ENCODE measurements at places on chromosomes 7 and 10.

DNA sequence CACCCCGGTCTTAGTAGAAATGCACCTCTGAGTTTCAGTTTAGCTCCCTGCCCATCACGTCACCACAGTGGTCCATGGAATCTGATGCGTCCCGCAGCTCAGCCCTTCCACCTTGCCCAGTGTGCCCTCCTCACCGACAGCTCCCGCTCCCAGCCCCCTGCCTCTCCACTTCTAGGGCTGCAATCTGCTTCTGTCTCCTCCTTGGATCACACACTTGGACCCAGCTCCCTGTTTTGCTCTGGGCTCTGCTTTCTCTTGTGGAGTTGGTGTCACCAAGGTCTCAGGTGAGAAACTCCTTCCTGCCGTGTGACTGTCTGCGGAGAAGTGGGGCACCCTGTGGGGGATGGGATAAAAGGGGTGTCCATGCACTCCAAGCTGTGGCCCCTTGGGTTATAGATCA is 37.9 kb downstream of the GPR26 start:
- no peak for DNase-seq

GRCh38 chr10:44897049-44897448 is 14.1 kb upstream of the TMEM72 start:
- DNase-seq = no peak

DNA sequence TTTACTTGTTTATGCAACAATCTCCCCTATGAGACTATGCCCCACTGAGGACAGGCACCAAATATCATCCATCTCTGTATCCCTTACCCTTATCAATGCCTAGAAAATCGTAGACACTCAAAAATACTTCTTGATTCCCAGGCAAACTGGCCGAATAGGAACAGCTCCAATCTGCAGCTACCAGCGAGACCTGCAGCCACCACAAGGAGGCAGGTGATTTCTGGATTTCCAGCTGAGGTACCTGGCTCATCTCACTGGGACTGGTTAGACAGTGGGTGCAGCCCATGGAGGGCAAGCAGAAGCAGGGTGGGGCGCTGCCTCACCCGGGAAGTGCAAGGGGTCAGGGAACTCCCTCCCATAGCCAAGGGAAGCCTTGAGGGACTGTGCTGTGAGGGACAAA is 10.8 kb upstream of the PPP1R3C start:
- DNase-seq = no peak

DNA sequence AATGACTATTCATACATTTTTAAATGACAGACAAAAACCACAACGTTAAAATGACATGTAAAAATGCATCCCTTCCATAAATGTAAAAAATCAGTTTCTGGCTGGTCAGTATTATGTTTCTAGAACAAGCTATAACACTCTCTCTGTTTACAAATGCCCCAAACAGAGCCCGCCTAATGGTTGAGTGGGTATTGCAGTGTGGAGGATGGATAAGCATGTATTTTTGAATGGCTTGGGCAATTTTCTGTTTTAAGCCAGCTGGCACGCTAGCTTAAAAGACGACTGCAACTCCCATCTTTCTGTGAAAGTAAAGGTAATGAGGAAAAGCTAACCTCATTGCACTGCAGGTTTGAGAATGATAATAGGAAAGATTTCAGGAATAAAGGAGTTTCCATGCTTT is 430.7 kb downstream of the PARD3 start:
- no peak for DNase-seq

DNA sequence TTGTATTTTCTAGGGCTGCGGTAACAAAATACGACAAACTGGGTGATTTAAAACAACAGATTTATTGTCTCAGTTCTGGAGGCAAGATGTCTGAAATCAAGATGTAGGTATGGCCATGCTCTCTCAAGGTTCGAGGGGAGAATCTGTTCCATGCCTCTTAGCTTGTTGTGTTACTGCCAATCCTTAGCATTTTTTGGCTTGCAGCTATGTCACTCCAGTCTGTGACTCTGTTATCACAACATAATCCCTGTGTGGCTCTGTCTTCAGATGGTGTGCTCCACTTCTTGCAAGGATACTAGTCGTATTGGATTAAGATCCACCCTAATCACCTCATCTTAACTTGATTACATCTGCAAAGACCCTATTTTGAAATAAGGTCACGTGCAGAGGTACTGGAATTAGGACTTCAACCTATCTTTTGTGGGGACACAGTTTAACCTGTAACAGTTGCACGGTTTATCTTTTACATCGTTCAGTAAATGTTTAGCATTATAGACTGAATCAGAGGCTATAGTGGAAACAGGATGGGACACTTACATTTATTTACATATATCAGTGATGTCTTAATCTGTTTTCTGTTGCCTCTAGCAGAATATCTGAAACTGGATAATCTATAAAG is 3.1 kb downstream of the C1GALT1 start:
- DNase-seq = no peak

DNA sequence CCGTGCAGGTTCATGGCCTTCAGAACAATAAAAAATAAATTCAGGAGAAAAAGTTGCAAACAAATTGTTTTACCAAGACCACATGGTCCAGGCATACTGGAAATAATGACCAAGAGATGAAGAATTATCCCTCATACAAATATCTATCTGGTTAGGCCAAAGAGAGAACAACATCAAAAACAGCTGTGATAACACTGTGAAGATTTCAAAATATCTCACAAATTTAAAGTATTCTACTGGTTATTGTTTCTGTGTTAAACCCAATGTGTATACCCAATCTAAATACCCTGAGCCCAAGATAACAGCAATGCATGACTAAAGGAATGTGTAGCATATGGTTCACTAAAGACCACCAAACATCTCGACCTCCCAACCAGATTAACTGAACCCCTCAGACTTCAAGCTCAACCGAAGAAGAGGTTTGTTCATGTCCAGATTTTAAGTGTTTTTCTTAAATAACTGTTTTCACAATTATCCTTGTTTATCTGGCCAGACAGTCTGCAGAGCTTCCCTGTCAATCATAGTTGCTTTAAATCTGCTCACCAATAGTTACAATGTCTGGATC is 10.9 kb downstream of the OR9A2 start:
- DNase-seq = peak; percentile 67

- no peak for DNase-seq
These were observed 1291.2 kb downstream of the XPNPEP1 start for GRCh38 chr10:108632144-108632543.

DNA sequence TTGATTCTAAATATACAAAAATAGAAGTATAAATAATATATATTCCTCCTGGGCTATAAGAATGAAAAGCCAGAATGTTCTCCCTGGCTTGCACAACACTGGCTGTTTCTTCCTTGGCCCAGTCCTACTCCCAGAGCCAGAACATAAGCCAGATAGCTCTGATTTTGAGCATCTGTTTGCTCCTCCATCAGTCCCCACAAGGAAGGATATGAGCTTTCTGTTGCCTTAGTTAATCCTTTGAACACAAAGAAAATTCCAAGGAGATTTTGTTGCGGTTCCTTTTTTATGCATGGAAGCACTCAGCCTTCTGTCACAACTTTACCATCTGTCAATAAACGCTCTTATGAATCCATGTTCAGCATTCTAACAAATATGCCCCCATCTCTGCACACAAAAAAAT is 361.8 kb downstream of the IPMK start:
- no peak for DNase-seq

- DNase-seq = no peak
These were observed 643.4 kb downstream of the AUTS2 start for GRCh38 chr7:70241536-70242175.

- DNase-seq = no peak
These were observed 134.1 kb downstream of the FZD1 start for GRCh38 chr7:91398341-91398740.

DNA sequence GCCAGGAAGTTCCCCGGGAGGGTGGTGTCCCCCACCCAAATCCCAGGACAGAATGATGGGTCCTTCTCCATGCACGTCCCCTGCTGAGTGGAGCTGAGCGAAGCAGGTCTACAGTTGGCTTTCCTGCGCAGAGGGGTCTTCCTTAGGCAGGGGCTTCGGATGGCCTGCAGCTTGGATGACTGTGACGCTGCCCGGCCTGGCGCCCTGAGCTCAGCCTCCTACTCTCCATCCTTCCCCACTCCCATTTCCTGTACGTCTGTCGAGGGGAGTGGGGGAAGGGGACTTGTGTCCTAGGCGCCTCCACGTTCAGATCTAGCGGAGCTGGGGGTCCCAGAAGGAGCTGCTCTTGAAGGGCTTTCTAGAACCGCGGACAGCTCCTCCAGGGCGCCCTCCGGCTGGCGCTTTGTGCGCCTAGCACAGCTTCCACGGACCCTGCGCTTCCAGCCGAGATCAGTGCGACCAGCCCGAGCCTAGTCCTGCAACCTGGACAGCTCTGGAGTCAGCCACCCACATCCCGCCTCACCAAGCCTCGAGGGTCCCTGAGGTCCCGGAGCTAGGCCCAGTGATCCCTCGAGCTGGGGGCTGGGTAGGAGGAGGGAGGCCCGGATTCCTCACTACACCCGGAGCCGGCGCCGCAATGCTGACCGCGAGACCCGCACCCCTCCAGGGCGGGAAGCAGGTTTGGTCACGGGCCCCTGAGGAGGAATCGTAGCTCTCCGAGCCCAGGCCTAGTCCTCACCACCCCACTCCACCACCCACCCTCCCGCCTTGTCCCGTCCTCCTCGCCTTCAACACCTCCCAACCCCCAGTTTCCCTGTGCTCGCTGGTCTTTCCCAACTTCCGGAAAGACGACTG is 1.9 kb downstream of the GRID1 start:
- DNase-seq = no peak

- no peak for DNase-seq
These were observed 734 bp downstream of the ABCB4 start for GRCh38 chr7:87474533-87475358.

- no peak for DNase-seq
These were observed 34.9 kb downstream of the PRKAR2B start for GRCh38 chr7:107079212-107079940.

GRCh38 chr10:71623098-71623985 is 96.2 kb downstream of the C10orf105 start:
- no peak for DNase-seq

DNA sequence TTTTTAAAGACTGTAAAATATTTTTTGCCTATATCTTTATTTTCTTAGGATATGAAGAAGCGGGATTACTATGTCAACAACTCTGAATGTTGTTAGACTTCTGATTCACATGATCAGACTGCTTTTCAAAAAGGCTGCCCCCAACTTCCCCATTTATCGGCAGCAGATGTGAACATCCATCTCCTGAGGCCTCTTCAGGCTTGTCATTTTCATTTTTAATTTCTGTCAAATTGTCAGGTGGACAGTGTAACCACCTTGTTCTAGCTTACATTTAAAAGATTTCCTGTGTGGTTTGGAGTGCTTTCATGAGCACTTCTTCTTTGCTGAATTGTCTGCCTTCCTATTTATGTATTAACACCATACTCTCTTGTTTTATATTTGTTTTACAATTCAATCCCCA is 78.8 kb upstream of the GSDME start:
- no peak for DNase-seq

- DNase-seq = no peak
These were observed 75.8 kb downstream of the NOC3L start for GRCh38 chr10:94286901-94287300.

GRCh38 chr10:30671026-30671616 is 41.6 kb upstream of the LYZL2 start:
- peak; percentile 83 for DNase-seq

DNA sequence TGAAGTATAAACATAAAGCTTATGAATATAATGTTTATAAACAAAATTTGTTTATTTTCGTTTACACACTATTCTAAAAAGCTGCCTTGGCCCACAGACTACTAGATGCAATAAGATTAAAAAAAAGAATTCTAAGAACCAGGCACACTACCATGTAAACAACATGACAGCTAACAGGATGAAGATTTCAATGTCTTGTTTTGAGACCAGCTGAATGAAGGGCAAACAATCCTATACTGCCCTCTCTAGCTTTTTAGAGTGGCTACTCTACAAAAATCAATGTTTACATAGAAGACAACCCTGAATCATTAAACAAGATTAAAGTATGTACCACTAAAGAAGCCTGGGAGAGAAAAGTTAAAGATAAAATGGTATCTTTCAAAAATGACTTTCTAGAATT is 38.6 kb downstream of the SLC25A40 start:
- DNase-seq = no peak

DNA sequence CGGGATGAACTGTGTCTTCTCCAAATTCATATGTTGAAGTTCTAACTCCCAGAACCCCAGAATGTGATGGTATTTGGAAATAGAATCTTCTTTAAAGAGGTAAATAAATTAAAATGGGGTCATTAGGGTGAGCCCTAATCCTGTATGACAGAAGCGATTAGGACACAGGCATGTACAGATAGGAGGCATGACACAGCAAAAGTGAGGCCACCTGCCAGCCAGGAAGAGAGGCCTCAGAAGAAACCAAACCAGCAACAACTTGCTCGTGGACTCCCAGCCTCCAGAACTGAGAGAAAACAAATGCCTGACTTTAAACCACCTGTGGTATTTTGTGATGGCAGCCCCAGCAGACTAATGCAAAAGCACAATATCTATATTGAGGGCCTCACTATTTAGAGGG is 214.3 kb downstream of the NEBL start:
- DNase-seq = no peak

DNA sequence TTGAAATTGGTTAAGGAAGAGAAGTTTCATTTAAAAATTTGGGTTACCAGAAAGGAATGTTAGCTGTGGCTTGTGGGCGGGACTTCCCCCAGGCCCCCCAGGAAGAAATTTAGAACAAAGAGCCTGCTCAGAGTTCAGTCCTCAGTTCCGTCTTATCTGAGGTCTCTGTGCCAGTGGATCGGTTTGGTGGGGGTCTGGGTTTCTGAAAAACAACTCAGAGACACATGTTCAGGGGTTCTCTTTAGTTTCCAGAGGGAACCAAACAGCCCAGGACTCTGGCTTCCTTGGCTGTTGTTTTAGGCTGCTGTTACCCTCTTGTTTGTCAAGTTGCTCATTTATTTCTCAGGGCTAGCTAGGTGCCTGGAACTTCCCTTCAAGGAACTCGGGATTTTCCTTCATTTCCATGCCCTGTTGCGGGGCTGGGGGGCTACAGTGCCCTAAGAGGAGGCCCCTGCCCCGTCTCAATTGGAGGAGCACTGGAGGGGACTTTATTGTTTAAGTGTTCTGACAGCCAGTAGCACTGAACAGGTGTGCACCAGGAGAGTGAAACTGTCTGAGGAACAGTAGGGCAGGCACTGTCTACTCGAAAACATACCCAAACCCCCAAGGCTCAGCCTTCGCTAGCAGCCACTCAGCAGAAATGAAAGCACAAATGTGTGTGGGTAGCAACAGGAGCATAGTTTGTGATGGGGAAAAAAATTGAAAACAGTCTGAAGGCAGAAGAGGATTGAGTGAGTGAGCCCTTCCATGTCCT is 59.9 kb downstream of the ALOX5 start:
- DNase-seq = no peak
